Anterior cingulate cortex (tissue), 58 donors: ENCODE measurements at places on chromosomes 3 and 15.

DNA sequence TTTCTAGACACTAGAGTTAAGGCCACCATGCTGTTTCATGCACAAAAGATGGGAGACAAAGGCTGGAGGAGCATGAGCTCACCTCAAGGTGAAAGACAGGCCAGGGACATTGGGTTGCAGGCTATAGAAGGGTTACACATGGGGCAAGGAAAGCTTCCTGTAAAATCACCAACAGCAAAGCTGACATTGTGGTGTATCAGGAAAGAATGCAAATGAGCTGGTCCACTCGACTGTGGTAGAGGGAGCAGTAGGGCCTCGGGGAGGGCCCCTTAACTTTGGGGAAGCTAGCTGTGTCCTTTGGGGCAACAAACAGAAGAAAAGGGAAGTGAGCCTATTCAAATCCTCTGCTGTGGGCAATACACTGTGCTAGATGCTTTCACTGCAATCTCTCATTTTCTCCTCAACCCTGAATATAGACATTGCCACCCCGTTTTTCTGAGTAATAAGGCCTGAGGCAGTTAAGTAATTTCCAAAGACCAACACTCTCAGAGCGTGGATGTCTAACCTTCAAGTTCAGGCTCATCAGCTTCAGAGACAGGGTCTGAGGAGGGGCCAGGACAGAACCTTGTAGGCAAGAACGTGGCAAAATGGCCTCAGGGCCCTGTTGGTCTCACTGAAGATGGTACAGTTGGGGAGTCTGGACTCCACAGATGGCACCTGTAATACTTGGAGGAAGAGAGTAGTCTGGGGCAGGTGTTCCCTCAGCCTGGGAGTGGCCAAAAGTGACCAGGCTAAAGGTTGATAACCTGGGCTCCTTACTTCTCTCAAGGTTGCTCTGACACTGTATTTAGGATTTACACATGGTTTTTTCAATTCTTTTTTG is 24.1 kb downstream of the CX3CR1 start:
- DNase-seq = no peak

DNA sequence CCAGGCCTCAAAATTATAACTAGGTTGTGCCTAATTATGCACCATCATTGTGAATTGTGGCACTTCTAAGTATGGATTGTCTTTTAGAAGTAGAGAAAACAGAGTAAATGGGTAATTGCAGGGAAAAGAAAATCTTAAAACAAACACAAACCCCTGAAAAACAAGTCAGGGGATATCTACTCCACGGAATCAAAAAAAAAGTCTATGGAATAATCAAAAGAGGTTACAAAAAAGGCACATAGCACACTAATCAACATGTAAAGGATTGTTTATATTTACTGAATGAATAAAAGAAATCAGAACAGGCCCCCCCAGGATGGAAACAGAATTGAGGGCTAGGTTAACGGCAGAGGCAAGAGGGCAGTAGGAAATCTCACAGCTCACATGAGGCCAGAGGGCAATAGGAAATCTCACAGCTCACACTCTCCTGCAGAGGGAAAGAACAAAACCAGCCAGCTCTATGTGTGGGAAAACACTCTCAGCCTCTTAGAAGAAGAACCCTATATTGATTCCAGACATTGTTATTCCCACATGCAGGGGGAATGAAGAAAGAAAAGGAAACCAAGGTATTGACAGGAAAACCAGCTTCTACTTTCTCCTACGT is 72.7 kb upstream of the FNDC3B start:
- no peak for DNase-seq

- no peak for DNase-seq
These were observed 48.4 kb downstream of the MLH1 start for GRCh38 chr3:37041546-37042195.

- DNase-seq = no peak
These were observed 18.6 kb downstream of the ZDHHC19 start for GRCh38 chr3:196192524-196193051.
